ENCODE measurements at places on chromosomes 12 and 14.

- DNase-seq, result no peak
Measured at GRCh38 chr14:87285506-87285905, 707.5 kb downstream of the GALC start.

- DNase-seq, result no peak
Measured at GRCh38 chr12:77696183-77696582, 134.5 kb upstream of the NAV3 start.

DNA sequence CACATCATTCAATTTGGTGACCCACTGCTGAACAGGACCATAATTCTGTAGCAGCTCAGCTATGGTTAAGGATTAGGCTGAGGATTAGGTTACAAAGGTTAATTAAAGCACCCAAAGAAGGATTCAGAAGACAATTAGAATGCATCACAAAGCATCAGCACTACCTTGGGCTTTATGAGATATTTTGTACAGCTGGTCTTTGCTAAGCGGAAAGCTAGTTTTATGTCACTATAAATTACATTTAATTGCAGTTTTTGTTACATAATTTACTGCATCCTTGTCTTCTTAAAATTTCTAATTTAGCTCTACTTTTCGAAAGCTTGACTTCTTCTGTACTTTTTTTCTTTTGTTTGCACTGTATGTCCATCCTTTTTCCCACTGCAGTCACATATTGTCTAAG, 711.5 kb downstream of the RPS29 start:
- DNase-seq, result no peak

DNA sequence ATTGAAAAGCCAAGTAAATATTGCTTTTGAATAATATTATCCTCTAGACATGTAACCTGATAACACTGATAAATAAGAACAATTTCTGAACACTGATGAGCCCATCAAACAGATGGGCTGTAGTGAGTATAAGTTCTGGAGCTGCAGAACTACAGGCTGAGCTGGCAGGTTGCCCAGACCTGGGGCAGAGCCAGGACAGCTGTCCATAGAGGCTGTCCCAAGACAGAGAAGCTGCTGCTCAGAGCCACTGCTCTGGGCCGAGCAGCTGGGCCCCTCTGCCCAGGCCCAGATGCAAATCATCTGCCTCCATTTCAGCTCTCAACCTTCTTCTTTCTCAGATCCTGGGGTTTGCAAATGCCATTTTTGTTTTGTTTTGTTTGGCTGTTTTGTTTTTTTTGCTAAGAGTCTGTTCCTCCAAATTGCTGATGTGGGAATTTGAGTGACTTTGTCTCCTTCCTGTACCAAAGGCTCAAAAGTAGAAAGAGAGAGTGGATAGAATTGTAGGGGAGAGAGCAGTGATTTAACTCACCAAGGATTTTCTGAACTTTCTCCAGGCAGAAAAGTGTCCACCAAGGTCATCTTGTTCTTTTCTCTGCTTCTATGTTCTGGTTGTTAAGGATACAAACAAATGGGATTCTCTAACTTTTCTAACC, 4.0 kb upstream of the TESPA1 start:
- DNase-seq, result no peak

DNA sequence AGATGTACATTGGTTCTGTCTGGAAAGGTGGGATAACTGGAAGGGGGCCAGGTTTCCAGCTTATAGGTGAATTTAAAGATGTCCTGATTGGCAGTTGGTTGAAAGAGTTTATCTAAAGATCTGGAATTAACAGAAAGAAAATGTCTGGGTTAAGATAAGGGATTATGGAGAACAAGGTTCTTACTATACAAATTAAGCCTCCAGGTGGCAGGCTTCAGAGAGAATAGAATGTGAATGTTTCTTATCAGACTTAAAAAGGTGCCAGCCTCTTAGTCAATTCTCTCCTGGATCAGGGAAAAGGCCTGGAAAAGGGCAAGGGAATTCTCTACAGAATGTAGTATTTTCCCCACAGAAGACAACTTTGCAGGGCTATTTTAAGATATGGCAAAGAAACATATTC, 53.1 kb downstream of the CNTN1 start:
- no peak for DNase-seq

DNA sequence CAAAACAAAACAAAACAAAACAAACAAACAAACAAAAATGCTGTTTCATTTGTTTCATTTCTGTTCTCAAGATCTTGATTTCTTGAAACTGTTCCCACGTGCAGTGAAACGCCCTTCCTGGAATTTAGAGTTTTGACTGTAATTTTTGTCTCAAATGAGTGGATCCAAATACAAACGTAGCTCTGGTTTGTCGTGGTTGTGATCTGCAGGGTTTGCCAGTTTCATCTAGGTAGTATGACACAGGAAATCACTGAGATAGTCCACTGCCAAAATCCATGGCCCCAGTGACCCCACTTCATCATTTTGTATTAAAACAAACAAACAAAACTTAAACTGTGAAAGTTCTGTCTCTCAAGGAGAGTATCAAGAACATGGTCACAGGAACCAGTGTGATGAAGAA, 838.6 kb downstream of the BCL11B start:
- DNase-seq, result no peak

GRCh38 chr12:66130267-66131066, at the start of gene LLPH:
Gene LLPH (minus strand): TSS chr12:66130750. CDS start chr12:66129106, 1,644 bp downstream.
- peak; percentile 28 for DNase-seq

GRCh38 chr12:48816143-48816854, 2.0 kb upstream of the CACNB3 start:
- no peak for DNase-seq

GRCh38 chr12:78062786-78063185, 232.1 kb downstream of the NAV3 start:
- DNase-seq, result no peak

DNA sequence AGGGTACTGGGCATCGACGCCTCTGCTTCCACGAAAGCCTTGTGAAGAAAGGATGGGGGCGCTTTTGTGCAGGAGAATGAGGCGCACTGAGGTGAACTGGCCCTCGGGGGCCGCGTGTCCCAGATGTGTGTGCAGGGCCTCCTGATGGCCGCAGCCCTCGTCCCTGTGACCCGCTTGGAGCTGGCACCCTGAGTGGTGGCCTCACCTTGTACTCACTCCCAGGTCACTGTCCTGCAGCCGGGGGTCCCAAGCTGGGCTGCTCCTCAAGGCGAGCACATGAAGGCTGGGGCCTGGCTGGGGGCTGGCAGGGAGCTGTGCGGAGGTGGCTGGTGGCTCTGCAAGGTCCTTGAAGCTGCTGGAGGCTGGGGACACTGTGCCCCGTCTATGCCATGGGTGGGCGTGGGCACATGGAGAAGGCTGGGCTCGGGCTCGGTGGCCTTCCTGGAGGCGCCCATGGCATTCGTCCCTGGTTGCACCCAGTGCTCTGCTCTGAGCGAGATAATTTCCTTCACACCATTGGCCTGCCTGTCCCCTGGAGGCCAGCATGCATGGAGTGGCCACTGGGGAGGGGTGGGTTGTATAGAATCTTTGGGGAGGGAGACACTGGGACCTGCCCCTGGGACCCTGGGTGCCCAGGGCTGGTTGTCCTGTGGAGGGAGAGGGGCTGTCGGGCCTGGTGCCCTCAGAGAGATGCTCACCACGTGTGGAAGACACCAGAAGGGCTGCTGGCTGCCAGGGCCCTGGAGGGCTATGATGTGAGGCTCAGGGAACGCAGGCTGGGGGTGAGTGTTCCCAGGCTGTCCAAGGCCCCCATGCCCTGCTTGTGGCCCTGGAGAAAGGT, 79.3 kb downstream of the TMEM121 start:
- DNase-seq, result no peak

DNA sequence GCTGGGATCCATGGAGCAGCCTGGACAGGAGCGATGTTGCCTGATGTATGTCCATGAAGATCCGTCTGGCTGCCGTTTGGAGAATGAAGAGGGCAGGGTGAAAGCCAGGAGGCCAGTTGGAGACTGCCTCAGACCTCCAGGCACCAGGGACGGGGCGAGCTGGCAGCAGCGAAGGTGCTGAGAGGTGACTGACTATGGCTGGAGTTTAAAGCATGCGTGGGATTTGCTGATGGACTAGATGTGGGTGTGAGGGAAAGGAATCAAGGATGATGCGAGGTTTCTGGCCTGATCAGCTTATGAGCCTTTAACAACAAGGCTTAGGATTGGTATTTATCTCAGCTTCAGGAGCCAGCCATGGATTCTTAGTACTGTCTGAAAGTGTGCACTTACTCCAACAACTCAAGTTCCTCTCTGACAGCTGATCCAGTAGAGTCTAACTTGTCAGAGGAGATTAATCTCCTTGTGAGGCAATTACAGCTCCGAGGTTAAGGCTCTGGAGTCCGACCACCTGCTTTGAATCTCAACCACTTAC, 49.4 kb downstream of the DYNC1H1 start:
- no peak for DNase-seq

GRCh38 chr12:80033448-80033847, 65.9 kb upstream of the OTOGL start:
- DNase-seq, result no peak

DNA sequence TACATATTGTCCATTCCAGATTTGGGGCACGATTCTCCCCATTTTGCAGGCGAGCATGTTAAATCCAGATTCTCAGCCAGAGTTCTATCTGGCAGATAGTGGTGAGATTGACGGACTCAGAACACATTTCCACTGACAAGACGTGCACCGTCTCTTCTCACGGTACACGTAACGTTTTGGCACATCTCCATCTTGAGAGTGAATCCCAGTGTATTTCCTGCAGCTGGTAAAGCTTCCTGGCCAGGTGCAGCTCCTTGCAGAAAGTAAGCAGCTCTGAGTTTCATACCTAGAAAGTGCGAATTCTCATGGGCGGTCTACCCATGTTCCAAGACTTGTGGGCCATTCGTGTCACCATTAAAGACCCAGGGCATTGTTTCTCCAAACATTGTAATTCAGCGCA, 102.6 kb downstream of the TSPAN9 start:
- DNase-seq, result no peak

GRCh38 chr12:116106870-116107269, 170.6 kb downstream of the MED13L start:
- no peak for DNase-seq

DNA sequence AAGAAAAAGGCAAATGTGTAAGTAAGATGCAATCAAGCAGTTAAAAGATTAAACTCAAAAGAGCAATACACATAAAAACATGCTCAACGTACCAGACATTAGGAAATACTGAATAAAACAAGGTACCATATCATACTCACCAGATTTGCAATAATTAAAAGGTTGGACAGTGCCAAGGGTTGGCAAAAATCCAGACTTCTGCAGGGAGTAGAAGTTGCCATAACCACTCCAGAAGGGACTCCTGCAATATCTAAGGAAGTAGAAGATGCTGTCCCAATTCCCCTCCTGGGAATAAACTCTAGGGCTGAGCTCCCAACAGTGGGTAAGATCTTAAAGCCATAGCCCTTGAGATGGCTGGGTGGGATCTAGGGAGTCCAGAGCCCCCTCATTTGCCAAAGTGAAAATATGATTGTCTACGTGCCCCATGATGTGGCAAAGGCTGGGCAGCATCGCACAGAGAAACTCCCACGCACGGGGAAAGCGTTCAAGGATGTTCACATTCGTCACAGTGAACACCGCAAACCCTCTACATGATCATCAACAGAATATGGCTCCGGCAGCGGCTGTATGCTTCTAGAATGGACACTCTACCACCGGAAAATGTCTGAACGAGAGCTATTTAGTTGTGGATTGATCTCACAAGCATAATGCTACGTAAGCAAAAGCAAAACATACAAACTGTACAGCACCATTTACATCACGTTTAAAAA, 12.3 kb downstream of the KCTD10 start:
- DNase-seq, result no peak

DNA sequence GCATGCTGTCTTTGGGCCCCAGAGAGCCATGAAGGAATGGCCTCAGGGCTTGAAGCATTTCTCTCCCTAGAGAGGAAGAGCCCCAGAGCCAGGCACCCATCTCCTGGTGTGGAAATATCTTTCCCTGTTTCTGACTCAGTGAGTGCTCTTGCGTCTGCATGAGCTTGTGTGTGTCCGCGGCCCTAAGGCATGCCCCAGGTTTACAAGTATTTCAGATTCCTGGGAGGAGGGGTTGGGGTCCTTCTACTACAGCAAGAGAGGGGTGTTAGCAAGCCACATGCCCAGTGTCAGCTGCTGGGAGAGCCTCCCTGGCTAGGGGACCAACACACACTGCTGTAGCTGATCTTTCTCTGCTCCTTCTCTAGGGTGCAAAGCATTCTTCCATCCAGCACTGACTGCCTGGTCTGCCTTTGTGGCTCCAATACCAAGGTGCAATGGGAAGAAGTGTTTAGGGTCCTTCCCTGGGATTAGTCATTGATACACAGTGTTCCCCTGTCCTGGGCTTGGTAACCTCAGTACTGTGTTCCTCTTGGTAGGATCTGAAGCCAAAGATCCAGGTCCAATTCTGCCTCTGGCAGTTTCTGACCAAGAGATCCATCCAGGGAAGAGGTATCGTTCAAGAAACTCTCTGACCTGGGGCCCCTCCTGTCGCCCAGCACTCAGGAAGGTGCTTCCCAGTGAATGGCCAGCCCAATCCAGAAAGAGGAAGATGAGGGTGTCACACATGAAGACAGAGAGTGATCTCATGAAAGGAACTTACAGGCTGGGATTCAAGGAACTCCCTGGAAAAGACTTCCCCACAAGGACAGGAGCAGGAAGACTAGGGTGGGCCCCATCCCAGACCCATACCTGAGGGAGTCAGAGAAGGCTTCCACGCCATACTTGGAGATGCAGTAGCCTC, 3.1 kb downstream of the RDH16 start:
- DNase-seq, result no peak

- no peak for DNase-seq
Measured at GRCh38 chr12:100105661-100106060, 37.0 kb downstream of the BLTP3B start.

DNA sequence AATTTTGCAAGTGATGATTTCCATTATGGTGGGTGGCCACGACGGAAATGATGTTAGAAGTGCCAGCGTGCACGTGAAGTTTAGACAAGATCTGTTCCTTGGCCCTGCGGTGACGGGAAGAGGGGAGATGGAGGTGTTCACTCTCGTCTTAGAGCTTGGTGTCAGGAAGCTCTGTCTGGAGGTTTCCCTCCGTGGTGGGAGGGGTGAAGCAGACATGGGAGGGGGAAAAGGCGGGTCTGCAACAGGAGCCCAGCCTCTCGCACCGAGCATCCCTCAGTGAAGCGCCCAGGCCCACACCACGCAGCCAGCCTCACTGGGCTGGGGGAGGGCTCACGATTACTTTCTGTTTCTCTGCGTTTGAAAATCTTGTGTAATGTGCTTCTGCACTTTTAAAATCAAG, 26.3 kb downstream of the EML1 start:
- DNase-seq, result no peak

GRCh38 chr14:100350986-100351385, 27.8 kb downstream of the SLC25A47 start:
- no peak for DNase-seq

- no peak for DNase-seq
Measured at GRCh38 chr12:130831876-130832405, 7.1 kb downstream of the STX2 start.

DNA sequence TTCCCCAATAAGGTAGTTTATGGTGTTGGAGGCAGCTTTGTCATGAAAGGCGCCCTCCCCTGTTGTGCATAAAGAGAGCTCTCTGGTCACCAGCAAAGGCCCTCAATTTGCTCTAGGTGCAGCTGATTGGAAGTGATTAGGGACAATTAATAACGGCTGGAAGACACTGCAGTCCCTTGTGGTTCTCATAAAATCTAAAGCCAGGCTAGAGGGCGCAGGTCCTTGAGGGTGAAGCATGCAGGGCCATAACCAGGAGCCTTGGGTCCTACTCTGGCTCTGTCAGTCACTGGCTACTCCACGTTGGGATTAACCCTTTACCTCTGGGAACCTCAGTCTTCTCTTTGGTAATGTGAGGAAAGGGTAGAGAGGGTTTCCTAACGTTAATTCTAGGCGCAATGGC, 1.9 kb downstream of the DAAM1 start:
- peak; percentile 75 for DNase-seq

All from NCI-H748 treated with DMSO at 0.1 percent for 48 hours (cell line).